ENCODE measurements at places on chromosomes 7 and 10. TPM values are rescaled to one million over a fixed set of nuclear protein-coding genes. Genes with fewer than 3 reads are reported as not detected.

The GALNT17 gene
- 57.9 TPM for total RNA-seq

- peak; percentile 63 for DNase-seq
These were observed 15.8 kb upstream of the CAMK1D start for GRCh38 chr10:12333380-12334185.

DNA sequence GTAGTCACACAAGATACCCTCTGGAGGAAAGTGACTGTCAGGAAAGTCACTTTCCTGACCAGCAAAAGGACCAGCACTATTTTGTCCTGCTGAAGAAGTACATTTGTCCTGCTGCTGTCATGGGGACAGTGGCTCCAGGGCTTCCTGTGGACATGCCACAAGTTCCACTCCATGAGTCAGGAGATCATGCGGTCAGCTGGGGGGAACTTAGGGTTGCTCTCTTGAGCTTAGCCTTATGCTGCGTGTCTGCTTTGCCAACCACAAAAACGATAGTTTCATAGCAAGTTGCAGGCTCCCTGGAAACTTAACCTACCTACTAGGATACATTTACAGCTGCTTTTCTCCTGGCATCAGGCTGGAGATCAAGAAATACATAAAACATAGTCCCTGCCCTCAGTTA lies 19.8 kb upstream of the ALOX5 start:
- DNase-seq: peak; percentile 42

The POLR2J2 gene
- 3.4 TPM for total RNA-seq

DNA sequence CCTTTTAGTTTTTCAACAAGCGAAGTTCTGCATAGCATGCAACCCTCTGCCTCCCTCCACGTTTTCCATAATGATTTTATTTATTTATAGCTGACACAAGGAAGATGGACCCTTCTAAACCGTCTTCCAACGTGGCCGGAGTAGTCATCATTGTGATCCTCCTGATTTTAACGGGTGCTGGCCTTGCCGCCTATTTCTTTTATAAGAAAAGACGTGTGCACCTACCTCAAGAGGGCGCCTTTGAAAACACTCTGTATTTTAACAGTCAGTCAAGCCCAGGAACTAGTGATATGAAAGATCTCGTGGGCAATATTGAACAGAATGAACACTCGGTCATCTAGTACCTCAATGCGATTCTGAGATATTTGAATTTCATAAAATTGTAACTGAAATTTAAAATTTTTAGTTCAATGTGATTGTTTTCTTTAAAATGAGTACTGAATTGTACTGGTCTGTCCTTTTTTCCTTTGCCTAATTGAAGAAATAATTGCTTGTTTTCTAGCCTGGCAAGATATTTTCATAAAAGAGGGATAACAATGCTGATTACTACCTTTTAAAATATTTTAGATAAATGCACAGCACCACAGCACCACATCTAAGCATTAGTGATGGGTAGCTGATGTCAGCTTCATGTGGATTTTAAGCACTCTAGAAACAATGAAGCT lies 41.5 kb upstream of the SLC39A12 start:
- DNase-seq: no peak

- DNase-seq: no peak
These were observed 21.5 kb upstream of the GRIFIN start for GRCh38 chr7:2497500-2498336.

The KCNK18 gene
- not detected for total RNA-seq

The ZNF394 gene
- 17.4 TPM for total RNA-seq

DNA sequence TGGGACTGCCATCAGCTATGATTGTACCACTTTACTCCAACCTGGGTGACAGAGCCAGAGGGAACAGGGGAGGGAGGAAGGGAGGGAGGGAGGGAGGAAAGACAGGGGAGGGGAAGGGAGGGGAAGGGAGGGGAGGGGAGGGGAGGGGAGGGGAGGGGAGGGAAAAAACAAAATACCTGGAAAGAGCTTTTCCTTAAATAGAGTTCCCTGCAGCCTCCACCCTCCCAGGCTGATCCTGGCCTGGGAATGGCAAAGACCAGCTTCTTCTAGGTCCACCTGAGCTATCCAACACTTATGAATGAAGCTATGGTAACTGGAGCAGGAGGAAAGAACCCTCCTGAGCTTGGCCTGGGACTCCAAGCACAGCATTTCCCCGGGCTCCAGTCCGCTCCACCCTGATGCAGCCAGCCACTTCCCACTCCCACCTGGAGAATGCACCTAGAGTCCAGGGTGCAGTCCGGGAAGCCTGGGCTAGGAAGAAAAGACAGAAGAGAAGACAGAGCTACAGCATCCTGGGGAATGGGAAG lies 66.1 kb downstream of the GRID1 start:
- no peak for DNase-seq

DNA sequence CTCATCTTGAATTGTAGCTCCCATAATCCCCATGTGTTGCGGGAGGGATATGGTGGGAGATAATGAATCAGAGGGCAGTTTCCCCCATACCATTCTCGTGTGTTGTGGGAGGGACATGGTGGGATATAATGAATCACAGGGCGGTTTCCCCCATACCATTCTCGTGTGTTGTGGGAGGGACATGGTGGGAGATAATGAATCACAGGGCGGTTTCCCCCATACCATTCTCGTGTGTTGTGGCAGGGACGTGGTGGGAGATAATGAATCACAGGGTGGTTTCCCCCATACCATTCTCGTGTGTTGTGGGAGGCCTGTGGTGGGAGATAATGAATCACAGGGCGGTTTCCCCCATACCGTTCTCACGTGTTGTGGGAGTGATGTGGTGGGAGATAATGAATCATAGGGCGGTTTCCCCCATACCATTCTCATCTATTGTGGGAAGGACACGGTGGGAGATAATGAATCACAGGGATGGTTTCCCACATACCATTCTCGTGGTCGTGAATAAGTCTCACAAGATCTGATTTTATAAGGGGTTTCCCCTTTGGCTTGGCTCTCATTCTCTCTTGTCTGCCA lies 271.0 kb downstream of the MAD1L1 start:
- no peak for DNase-seq

The NUTM2B gene
- total RNA-seq: 1.2 TPM

The KIAA1549 gene
- total RNA-seq: 2.5 TPM

DNA sequence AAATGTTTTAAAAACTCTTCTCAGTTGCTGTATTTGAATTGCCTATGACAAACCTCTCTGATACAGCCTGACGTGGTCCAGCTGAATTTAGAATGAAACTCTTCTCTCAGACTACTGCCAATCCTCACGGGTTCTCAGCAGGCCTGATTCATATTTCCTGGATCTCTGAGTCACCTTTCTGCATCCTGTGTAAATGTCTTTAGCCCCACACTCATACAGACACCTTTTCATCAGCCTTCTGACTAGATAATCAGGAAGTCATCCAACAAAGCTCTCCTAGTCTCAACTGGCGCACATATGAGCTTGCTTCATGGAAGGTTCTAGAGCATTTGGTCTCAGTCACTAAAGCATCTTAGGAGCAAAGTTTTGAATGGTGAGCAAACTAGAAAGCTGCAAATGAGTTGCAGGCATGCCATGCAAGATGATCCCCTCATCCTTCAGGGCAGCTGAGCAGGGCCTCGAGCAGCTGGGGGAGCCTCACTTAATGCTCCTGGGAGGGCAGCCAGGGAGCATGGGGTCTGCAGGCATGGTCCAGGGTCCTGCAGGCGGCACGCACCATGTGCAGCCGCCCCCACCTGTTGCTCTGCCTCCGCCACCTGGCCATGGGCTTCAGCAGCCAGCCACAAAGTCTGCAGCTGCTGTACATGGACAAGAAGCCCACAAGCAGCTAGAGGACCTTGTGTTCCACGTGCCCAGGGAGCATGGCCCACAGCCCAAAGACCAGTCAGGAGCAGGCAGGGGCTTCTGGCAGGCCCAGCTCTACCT lies 182.8 kb downstream of the ARHGAP12 start:
- no peak for DNase-seq

DNA sequence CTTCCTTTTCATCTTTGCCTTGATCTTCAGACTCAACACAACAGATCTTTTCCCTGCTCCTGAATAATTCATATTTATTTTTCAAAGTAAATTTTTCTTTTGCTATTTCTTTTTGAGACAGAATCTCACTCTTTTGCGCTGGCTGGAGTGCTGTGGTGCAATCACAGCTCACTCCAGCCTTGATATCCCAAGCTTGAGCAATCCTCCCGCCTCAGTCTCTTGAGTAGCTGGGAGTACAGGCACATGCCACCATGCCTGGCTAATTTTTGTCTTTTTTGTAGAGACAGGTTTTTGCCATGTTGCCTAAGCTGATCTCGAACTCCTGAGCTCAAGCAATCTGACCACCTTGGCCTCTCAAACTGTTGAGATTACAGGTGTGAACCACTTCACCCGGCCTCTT lies 9.2 kb downstream of the RTKN2 start:
- DNase-seq: no peak

- no peak for DNase-seq
These were observed 258.8 kb downstream of the RPS24 start for GRCh38 chr10:78292250-78292981.

The SERPINE1 gene
- total RNA-seq: 1.3 TPM

GRCh38 chr7:748446-748845 lies 21.4 kb upstream of the PRKAR1B start:
- DNase-seq: no peak

The TUBAL3 gene
- 0.12 TPM for total RNA-seq

The FHIP2A gene
- total RNA-seq: 29.4 TPM

DNA sequence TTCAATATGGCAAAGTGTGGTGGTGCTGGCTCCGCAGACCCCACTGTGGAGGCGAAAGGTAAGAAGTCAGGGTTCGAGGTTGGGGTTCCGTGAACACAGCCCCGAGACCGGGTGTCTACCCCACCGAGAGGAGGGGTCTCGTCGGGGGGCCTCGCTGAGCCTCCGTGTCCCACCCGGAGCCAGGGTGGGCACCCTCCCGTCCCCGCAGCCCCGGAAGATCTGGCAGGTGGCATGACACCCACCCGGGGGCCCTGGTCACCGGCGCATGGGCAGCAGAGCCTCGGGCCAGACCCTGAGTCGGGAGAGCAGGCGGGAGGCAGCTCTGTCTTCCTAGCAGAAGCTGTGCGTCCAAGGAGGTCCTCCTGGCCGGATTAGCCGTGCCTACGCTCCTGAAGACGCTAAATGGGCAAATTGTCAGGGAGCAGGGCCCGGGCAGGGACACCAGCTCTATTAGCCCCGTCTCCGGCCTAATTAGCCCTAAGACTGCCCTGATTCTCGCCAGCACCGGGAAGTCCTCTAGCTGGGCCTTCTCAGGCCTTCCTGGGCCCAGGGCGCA lies 56.4 kb downstream of the UNCX start:
- peak; percentile 16 for DNase-seq

DNA sequence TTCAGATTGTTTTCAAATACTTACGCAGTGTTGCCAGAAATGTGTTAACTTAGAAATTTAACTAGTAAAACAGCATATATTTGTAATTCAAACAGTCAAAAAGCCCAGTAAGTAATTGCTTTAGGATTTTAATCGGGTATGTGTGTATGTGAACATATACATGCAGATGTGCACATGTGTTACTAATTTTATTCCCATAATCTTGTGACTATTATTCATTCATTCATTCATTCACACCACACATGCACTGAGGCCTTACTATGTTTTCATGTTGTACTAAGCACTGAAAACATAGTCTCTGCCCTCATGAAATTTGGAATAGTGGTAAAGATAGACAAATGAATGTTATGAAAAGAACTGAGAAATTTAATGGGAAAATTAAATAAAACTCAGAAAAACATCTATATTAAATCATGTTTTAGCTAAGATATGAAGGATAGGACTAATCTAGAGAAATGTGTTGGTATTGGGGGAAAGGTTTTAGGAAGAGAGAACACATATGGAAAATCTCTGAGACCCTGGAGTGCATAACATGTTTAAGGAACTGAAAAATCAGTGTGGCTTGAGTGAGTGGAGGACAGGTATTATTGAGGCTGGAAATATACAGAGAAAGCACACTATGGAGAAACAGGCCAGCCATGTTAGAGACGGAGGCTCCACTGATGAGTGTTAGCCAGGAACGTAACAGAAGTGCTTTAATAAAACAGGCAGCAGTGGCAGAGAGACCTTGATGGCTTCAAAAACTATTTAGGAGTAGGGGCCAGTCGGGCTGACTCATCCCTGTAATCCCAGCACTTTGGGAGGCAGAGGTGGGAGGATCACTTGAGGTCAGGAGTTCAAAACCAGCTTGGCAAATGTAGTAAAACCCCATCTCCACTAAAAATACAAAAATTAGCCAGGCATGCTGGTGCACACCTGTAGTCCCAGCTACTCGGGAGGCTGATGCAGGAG lies 80.3 kb downstream of the HDAC9 start:
- no peak for DNase-seq

DNA sequence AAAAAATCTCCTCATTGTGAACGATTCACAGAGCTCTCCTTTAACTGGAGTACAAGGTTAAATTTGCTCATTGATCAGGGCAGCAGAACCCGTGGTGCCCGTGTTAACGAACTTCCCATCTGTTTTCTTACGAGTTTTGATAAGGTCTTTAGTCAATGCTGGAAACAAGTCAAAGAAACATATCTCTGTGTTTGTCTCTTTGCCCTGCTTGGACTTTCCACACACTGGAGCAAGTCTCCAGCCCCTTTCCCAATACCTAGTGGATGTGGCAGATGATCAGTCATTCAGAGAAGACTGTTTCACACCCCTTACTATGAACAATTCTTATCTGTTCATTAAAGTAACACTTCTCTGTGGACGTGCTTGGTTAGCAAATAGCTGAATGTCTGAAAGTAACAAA lies 121.3 kb downstream of the ARID5B start:
- DNase-seq: no peak

DNA sequence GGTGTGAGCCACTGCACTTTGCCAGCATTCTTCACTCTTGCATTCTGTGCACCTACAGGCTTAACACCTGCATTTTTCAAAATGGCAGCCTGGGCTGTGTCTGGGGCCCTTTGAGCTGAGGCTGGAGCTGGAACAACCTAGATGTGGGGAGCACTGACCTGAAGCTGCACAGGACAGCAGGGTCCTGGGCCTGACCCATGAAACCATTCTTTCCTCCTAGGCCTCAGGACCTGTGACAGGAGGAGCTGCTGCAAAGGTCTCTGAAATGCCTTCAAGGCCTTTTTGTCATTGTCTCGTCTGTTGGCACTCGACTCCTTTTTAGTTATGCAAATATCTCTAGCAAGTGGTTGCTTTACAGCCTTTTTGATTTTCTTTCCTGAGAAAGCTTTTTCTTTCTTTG lies 82.3 kb downstream of the INPP5A start:
- no peak for DNase-seq

- DNase-seq: no peak
These were observed 2.1 kb downstream of the NANOS1 start for GRCh38 chr10:119031496-119032059.

GRCh38 chr10:83545901-83546391 lies 593.4 kb upstream of the GHITM start:
- peak; percentile 71 for DNase-seq

- DNase-seq: no peak
These were observed 250.6 kb upstream of the PPP2R2D start for GRCh38 chr10:131650169-131650705.

DNA sequence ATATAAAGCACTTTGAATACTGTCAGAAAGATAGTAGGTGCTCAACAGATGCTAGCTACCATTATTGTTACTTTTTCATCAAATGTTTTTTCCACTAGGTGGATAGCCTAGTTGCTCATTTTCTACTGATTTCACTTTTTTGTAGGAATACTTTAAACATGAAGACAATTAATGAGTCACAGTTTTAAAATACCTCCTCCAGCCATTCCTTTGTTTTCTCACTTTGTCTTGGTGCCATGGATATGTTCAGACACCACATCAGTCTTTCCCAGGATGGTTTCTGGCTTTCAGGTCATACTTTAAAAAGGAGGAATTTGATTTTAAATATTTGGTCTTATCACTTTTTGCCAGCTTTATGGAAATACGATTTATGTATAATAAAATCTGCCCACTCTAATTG lies 147.1 kb upstream of the MGMT start:
- no peak for DNase-seq
